Substantia nigra (tissue), 51 donors: ENCODE measurements at places on chromosomes 5 and 9.

GRCh38 chr5:171223927-171224326 lies 85.1 kb upstream of the TLX3 start:
- no peak for DNase-seq

GRCh38 chr9:86585422-86586143 lies 231.4 kb upstream of the TUT7 start:
- no peak for DNase-seq

GRCh38 chr5:179413711-179414458 lies 68.6 kb upstream of the ADAMTS2 start:
- DNase-seq, result no peak

GRCh38 chr5:159638954-159639559 lies 277.2 kb upstream of the ADRA1B start:
- no peak for DNase-seq

DNA sequence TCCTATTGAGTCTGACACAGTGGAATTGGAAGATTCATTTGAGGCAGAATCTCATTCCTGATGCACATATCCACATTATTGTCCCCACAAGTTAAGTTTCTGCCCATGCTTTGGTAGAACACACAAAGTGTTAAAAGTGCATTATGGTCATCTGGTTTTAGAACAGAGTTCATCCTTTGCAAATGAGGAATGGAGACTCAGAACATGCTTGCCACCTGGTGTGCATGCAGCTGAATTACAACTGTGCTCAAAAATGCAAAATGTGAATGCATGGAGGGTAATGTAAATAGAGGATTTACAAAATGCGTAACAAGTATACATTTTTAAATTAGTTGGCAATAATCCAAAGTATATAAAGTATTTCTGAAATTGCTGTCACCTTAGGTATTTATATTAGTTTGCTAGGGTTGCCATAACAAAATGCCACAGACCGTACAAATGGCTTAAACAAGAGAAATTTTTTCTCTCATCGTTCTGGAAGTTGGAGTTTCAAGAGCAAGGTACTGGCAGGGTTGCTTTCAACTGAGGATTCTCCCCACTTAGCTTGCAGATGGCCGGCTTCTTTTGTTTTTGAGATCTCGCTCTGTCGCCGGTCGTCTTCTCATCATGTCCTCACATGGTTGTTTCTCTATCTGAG lies 671.1 kb downstream of the TAF11L14 start:
- DNase-seq, result no peak

DNA sequence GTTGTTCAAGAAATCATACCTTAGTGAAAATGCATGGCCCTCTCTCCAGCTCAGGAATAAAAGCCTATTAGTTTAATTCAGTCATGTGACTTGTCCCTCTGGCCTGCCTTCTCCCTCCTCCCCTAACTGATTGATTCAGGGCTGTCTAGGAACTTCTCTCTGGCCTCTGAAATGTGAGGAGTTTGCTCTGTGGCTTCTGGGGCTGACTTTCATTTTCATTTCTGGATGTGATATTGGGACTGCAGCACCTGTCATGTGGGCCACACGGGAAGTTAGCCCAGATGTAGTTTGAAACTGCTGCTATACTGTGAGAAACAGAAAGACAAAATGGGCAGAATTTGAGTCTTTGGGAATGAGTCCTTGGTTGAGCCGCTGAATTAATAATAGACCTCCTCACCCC lies 44.8 kb downstream of the PARP8 start:
- no peak for DNase-seq

- no peak for DNase-seq
Measured at GRCh38 chr5:160457252-160457651, 35.6 kb downstream of the PTTG1 start.

DNA sequence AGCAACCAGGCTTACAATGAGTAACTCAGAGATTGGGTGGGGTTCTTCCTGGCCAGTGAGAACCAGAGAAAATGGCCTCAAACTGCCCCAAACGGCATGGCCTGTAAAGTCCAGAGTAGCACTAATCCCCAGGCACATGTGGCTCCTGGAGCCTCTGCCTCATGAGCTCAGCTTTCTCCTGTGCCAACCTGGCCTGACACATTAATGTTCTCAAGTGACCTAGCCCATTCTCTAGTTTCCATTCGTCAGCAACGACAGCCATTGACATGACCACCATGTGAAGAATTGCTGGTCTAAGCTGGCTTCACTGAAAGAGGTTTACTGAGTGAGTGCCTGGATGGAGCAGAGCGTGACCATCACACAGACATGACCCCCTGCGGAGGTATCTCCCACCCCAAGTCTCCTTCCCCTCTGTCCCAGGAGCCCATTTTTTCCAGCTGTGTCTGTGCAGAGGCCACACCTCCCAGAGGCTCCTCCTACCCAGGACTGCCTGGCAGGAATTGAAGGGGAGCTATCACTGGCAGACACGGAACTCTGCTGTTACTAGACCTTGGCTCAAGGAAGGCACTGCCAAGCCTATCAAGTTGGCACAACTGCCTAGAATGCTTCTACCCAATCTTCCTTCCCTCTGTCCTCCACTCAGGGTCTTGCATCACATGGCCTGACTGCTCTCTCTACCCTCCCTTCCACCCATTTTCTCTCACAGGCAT lies 59.0 kb upstream of the BOD1 start:
- no peak for DNase-seq

GRCh38 chr5:72426019-72426418 lies 81.2 kb downstream of the ZNF366 start:
- no peak for DNase-seq

DNA sequence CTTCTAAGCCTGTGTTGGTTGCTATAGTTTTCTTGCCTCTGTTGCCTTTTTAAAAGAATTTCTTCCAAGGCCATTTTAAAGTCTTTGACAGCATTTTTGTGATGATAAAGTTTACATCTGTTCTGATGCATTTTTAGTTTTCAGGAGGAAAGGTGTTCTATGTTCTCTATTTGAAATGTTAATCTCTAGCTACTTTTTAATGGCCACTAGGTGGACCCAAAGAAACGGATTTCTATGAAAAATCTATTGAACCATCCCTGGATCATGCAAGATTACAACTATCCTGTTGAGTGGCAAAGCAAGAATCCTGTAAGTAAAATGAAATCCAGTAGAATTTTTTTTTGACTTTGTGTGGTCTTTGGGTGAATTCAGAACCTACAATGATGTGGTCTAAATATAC lies 60.2 kb downstream of the MELK start:
- DNase-seq, result no peak

GRCh38 chr9:129107651-129108050 lies 2.9 kb downstream of the CRAT start:
- DNase-seq, result no peak

DNA sequence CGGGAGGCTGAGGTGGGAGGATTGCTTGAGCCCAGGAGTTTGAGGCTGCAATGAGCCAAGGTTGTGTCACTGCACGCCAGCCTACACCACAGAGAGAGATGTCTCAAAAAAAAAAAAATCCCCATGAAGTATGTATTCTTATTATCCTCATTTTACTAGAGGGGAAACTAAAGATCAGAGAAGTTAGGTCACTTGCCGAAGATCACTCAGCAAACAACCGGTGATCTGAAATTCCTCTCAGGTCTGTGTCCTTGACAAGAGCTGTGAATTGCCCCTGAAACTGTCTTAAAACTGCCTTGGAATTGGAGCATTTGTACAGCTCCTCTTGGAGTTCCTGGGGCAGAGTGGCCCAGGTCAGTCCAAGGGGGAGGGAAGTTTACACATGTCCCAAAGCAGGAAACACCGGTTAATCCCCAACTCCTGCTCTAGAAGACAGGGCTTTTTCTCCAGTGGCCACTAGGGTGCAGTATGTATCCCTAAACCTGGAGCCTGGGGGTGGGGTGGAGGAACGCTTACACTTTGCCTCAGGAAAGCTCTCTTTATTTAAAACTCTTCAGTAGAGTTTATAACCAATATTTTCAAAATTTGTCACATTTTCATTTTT lies 27.6 kb downstream of the AQP7 start:
- DNase-seq, result peak; percentile 58

DNA sequence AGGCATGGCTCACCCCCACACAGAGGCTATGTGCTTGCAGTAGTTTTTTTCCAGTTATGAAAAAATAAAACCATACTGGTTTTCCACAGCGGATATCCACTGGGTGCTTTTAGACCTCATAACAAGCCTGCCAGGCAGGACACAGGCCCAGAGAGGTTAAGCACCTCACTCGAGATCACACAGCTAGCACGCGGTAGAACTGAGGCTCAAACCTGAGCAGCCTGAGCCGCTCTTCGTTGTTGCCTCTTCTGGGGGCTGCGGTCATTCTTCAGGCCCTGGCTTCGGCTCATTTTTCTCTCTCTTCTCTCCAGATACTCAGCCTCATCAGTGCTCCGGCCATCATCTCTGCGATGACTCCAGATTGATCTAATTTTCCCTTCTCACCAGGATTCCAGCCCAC lies 196.0 kb downstream of the TTLL11 start:
- no peak for DNase-seq

DNA sequence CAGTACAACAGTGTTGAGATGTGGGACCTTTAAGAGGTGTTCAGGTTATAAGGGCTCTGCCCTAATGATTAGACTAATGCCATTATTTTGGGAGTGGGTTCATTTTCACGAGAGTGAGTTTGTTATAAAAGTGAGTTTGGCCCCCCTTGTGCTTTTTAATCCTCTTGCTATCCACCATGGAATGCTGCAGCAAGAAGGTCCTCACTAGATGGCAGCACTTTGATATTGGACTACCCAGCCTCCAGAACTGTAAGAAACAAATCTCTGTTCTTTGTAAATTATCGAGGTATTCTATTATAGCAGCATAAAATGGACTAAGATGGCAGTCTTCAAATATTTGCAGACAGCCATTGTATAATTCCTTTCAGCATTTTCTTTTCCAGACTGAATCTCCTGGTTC lies 212.4 kb downstream of the LRRC70 start:
- DNase-seq, result no peak

DNA sequence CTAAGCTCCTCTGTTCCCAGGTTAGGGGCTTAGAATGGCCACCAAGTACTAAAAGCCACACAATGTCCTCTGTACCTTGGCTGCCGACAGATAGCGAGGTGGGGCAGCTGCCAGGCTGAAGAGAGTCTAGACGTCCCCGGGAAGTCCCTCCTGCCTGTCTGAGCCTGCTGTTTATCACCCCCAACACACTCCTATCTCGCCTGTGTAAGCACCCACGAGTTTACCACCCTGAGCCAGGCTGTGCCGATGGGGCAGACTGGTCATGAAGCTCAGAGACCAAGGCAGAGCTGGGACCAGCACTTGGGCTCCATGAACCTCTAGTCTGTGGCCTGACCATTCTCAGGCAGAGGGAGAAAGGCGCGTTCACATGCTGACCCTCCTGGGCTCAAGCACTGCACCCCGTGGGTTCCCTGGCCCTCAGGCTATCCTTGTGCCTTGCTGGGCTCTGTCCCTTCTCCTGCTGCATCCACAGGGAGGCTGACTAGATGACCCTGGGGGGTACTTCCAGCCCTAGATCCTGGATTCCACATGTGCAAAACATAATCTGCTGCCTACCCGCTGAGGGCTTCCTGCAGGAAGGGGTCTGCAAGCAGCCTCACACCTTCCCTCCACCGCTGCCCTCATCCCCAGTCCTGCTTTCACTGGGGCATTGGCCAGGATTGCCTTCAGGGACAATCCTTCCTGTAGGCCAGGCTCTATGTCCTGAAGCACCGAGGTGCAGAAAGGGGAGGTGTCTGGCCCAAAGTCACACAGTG lies 18.6 kb upstream of the SLC25A51 start:
- no peak for DNase-seq
